ENCODE measurements at places on chromosomes 5 and 9. TPM values are rescaled to one million over a fixed set of nuclear protein-coding genes. Genes with fewer than 3 reads are reported as not detected.

CACNA1B gene
- not detected for total RNA-seq

ENTREP1 gene
- not detected for total RNA-seq

DNA sequence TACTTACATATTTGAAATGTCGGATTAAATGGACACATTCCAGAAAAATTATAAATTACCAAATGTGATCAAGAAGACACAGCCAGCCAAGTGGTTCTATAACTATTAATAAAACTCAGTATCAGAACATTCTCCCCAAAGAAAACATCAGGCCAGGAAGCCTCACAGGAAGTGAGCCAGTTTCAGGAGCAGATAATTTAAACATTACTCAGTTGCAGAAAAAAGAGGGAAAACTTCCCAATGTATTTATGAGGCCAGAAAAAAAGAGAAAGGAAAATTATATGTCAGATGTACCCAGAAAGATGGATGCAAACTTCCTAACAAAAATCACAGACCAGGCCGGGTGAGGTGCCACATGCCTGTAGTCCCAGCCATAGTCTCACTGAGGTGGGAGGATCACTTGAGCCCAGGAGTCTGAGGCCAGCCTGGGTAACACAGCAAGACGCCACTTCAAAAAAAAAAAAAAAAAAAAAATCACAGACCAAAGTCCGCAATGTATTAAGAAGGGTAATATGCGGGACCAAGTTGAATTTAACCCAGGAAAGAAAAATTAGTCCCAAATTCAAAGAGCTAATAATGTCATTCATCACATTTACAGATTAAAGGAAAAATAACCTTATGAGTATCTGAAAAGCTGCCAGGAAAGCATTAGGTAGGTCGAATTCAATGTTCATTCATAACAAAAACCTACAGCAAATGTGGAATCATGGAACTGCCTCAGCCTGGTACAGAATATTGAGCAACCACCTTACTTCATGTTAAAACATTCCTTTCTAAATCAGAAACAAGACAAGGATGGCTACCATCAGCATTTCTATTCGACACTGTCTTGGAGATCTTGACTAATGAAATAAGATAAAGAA lies 37.2 kb upstream of the NRARP start:
- DNase-seq: no peak

DNA sequence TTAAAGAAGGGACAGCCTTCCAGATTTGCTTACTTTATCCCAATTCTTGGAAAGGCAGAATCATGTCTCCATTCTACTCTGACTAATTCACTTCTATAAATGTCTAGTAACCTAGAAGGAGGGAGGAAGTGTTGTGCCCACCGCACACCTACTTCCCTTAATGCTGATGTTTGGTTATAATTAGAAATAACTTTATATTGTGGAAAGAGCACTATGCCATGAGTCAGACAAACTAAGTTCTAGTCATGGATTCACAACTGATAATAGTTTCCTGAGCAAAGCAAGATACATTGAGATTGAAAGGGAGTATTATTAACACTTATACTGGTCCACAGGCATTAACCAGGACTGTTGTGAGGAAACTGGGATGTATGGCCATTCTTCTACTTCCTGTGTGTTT lies 345.9 kb upstream of the RPS23 start:
- DNase-seq: no peak

PTPN3 gene
- 1.4 TPM for total RNA-seq

DNA sequence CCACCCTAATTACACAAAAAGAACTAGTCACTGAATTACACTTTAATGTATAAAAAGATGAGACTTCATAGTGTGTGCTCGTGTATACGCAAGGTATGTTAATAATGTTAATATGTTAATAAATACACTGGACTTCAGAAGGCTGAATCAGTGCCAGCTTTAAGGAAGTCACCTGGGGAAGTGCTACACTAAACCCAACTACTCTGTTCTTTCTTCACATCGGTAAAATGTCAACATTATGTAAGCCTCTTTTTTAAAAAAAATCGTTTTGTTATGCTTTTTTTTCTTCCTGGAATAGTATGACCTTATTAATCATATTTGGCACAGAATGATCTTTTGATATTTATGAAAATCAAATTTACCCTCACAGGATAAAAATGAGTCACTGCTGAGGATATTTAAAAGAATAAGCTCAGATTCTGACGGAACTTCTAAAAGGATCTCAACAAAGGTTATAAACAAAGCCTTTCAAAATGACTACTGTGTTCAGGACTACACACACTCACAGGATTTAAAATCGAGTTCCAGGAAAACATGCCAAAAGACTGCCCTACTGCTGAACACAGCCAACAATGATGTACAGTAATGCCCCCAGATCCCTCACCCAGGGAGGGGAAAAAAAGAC lies 75.9 kb downstream of the AUH start:
- no peak for DNase-seq

TMEFF1 gene
- total RNA-seq: 0.14 TPM

CDC14B gene
- total RNA-seq: 0.70 TPM

F2RL1 gene
- 2.9 TPM for total RNA-seq

DNA sequence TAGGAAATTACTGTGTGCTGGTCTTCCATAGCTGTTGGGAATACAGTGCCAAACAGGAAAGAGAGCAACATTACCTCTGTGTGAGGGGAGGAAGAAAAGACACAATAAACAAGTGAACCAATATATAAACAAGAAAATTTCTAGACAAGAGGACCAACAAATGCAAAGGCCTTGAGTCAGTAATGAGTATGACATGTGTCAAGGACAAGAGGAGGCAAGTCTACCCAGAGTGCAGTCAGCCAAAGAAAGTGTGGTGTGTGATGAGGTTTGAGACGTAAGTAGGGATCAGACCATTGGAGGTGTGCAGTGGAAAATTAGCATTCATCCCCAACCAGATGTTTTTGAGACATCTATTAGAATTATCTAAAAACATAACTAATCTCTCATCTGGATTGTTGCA lies 69.5 kb upstream of the CDH6 start:
- no peak for DNase-seq

TICAM2 gene
- total RNA-seq: 0.82 TPM

DNA sequence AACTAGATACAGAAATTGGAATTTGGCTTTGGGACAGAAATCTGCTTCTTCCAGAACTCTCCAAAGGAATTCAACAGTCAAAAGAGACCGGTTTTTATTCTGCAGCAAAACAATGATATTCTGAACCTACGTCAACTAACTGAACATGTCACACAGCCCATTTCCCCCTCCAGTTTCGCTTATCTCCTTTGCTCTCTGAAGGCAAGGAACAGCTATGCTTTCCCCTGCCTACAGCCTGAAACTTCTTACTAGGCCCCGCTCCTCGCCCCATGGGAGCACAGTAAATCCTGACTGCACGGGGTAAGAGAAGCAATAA lies 488 bp downstream of the SKIC3 start:
- no peak for DNase-seq

FOXE1 gene
- not detected for total RNA-seq

- no peak for DNase-seq
These were observed 14.5 kb downstream of the SLC6A18 start for GRCh38 chr5:1239505-1240251.

- no peak for DNase-seq
These were observed 35.3 kb downstream of the ERBIN start for GRCh38 chr5:65961633-65962032.

DNA sequence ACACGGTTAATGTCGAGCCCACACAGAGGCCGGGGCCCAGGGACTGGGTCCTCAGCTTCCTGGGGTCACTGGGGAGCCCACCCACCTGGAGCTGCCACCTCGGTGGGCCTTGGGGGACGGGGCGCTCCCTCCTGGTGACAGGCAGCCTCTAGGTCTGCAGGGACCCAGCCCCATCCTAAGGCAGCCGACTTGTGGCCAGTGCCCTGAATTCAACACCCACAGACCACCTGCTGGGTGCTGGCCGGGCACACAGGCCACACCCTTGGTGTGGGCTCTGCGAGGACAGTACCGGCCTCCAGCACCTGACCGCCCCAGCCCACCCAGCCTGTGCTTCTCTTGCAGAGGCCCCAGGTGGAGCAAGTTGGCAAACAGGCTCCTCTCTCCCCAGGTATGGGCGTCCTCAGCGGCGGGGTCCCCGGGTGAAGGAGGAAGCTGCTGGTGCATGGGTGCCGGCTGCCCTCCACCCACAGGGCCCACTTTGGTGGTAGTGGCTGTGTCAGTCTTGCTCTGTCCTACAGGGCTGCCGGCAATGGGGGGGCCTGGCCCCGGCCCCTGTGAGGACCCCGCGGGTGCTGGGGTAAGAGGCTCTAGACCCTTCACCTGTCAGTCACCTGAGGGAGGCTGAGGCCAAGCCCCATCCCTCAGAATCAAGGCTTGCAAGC lies 8.3 kb downstream of the ENTPD8 start:
- DNase-seq: no peak

- DNase-seq: no peak
These were observed 310.2 kb downstream of the PDE4D start for GRCh38 chr5:59583151-59583809.
